ENCODE measurements at places on chromosomes 11 and 22.

DNA sequence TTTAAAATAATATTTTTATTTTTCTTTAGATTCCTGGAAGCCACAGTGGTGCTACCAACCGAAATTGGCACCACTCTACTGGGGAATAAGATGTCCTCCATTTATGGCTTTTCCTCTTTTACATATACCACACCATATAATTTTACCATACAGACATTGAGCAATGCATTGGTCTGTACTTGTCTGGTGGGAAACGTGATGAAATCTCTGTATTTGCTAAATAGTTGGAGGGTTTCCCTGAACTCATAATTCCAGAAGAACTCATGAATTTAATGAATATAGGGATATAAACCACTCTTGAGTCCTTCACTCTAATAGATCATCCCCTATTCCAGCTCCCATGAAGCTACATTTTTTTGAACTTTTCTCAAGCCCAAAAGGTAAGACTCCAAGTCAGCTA lies 28.0 kb upstream of the MMP13 start:
- DNase-seq, result no peak

- no peak for DNase-seq
Observed at GRCh38 chr11:134229126-134229790, 4.8 kb downstream of the VPS26B start.

- DNase-seq, result no peak
Observed at GRCh38 chr11:15557457-15558230, 442.9 kb downstream of the INSC start.

- DNase-seq, result no peak
Observed at GRCh38 chr11:9726321-9727022, 62.6 kb downstream of the SWAP70 start.

- DNase-seq, result no peak
Observed at GRCh38 chr11:33259869-33260268, 2.7 kb downstream of the HIPK3 start.

- DNase-seq, result no peak
Observed at GRCh38 chr11:57403802-57404147, 13.3 kb upstream of the PRG2 start.

GRCh38 chr22:36873614-36874308 lies 13.0 kb downstream of the NCF4 start:
- DNase-seq, result no peak

Data from cerebellar nuclear complex (tissue), 1 donor.